Stomach (tissue), 19 donors: ENCODE measurements at places on chromosomes 3 and 15. TPM values are rescaled to one million over a fixed set of nuclear protein-coding genes. Genes with fewer than 3 reads are reported as not detected.

CX3CR1 gene
- not detected for total RNA-seq

CELF6 gene
- 1.9 TPM for total RNA-seq

CD96 gene
- 57.2 TPM for total RNA-seq

GCSAM gene
- not detected for total RNA-seq

HGD gene
- total RNA-seq = 12.2 TPM

RAMAC gene
- total RNA-seq = 40.4 TPM

NEK10 gene
- total RNA-seq = 14.3 TPM

SLC22A13 gene
- total RNA-seq = not detected

ZNF385D gene
- 7.2 TPM for total RNA-seq

NR1I2 gene
- total RNA-seq = not detected

REC114 gene
- total RNA-seq = not detected

GRCh38 chr3:115617591-115617990, 5.7 kb upstream of the GAP43 start:
- DNase-seq = no peak

DNA sequence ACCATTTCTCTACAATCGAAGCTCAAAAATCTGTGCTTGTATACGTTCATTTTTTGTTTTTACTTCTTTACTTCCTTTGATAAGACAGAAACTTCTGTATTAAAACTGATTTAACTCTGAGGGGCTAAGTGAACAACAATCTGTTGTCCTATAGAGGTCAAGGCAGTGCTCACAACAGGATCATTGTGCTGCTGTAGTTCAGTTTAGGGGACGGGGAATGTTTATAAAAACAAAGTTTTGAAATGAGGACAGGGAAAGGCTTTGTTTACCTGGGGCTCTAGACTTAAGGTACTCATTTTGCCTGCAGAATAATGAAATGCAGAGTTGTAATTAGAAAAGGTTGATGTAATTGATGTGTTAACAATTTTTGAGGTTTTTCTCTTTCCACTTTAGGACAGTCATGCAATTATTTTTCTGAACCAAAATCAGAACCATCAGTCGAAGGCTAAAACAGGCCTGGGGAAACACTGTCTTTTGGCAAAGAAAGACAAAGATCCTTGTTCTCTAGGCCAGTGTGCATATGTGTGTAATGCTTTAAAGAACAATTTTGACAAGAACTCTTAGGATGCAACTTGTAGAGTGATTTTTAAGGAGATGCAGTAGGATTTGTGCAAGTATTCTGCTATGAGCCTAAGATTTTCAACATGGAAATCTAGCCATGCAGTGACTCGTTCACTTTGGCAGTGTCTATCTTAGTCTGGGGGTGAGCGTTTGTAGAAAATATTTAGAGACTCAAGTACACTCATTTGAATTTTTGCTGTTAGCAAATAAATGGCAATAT, 165.2 kb downstream of the PGPEP1L start:
- DNase-seq = no peak

- no peak for DNase-seq
Observed at GRCh38 chr3:278300-279064, 81.9 kb downstream of the CHL1 start.

- peak; percentile 83 for DNase-seq
Observed at GRCh38 chr15:71743861-71744382, 66.4 kb upstream of the NR2E3 start.

- no peak for DNase-seq
Observed at GRCh38 chr3:171349392-171349791, 110.8 kb downstream of the TNIK start.

DNA sequence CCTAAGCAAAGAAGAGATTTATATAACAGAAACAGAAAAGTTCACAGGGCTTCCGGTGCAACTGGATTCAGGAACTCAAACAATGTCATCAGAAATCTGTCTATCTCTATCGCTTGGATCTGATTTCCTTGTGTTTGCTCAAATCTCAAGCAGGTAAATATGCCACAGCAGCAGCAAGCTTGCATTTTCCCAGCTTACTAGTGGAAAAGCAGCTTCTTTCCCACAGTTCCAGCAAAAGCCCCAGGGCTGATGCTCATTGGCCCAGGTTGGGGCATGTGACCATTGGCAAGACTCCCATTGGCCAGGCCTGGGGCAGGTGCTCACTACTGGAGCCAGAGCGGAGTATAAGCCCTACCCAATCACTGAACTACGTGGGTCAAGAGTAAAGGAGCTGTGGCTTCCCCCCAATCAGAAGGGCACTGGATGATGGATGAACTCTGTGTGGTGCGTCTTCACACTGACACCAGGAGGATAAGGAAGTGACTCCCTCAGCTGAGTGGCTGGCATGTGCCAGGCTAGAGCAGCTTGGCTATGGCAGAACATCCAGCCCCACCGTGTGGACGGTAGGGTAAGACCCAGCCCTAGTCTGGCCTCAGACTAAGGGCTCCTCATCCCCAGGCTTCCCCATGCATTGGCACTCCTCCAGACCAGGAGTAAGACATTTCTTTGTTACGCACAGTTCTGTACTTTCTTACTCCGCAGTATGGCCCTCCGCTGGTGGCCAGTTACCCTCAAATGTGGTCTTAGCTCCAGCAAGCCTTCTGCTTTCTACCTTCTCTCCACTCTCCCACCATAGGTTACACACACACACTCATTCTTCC, 13.1 kb upstream of the VIPR1 start:
- DNase-seq = peak; percentile 52

DNA sequence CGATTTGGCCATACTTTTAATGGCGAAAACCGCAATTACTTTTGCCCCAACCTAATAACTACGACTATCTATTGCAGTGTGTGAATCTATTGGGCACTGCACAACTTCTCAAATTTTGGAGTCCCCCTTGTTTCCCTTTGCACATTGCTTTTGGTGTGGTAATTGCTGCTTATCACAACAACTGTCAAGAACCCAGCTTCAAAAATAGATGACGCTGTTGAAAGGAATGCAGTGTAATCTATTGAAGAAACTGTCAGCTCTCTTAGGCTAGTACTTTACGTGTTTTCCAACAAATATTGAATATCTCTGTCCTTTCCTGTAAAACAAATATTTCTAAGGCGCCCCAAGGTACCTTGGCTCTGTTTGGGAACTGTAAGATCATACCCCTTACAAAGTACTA, 222.8 kb upstream of the UBE2E2 start:
- DNase-seq = no peak

- no peak for DNase-seq
Observed at GRCh38 chr3:38222032-38222634, 43.5 kb upstream of the SLC22A13 start.

DNA sequence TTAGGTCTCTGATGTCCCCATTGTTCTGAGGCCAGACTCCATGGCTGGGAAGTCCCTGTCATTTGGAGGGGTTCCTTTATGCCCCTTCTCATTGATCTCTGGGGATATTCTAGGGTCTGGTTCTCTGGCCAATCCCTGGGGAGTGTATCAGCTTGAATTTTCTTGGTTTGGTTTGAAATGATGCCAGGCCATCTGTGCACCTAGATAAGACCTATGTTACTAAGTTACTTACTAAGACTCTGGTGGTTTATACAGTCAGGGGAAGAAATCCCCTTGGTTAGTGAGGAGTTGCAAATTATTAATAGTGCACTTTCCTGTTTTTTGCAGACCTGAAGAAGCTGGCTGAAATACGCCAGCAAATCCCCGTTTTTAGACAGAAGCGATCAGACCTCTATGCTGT, 20.3 kb downstream of the NIT2 start:
- DNase-seq = no peak

GRCh38 chr15:52682781-52683180, 3.6 kb upstream of the ATOSA start:
- DNase-seq = no peak

DNA sequence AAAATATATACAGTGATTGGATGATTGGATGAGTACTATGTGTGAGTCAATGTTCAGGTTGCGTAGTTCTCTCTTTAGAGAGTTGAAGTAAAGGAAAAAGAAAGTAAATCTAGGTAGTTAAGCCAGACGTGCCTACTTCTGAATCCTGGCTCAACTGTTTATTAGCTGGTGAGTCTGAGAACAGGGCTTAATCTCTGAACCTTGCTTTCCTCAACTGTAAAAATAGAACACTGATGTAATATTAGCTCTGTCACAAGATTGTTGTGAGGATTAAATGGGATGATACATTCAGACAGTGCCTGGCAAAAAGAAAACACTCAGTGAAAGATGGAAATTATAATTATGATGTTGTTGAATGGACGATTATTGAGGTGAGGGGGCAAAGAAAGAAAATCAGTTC, 413.4 kb downstream of the MAGI1 start:
- DNase-seq = no peak

GRCh38 chr3:23751212-23751723, 54.5 kb upstream of the UBE2E1 start:
- no peak for DNase-seq

GRCh38 chr15:71239592-71240364, 124.5 kb downstream of the THSD4 start:
- DNase-seq = peak; percentile 37

DNA sequence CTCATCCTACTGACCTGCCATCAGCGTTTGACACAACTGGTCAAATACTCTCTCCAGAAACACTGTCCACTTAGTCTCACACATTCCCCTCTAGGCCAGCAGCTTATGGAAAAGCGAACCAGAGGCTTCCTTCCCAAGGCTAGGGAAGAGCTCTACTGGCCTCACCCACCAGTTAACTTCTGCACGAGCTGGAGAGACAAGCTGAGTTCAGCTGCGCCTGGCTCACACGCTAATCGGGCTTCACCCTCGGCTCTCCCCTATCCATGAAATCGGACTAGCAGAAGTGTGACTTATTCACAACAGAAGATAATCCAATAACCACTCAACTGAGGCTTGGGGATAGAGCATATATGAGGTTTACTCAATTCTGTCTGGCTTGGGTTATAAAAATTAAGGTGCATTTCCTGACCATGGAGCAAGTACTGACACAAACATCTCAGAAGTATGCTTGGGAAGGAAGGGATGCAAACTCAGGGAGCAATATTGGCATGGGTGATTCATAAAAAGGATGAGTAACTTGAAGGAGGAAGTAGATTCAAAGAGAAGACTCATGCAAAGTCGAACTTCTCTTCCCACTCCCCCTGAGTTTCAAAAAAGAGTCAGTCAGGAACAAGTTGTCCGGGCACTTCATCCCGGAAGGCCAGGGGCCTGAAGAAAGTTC, 73.1 kb downstream of the XXYLT1 start:
- peak; percentile 8 for DNase-seq

DNA sequence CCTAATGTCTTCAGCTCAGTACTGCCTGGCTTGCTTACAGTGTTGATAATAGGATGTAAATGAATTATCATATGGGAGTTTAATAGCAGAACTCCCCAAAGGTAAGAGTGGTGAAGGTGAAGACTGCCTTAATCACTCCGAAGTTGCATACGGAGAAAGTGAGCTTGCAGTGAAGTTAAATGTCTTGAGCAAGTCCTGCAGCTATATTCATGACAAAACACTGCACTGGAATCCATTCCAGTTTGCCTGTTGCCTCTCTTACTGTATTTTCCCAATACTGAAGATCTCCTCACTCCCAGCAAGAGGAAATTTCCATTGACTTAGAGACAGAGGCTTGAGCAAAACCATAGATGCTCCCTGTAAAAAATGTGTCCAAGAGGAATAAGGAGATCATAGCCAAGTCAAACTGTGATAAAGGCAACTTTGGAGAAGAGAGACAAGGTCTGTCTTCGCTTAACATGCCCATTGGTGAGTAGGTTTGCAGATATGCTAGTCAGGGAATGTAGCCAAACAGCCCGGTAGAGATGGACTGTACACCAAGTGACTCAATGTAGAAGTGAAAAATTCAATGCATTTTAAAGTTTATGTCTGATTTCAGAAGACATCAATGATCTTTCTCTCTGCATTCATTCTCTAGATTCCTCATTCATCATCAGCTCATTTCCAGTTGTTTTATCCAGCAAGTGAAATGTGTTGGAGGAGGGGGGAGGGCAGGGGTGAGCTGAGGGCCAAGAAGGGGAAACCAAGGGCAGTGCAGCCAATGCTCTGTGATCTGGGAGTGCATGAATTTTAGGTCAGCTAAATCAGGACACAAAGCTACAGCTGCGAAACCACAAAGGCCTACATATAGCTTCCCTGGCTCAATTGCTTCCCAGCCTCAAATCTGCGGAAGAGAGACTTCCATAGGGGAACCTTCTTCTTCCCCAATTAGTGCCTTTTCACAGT, 667.1 kb upstream of the NR2F2 start:
- no peak for DNase-seq

- no peak for DNase-seq
Observed at GRCh38 chr15:80787316-80787715, 8.1 kb downstream of the CEMIP start.
